Stimulated activated CD4-positive, alpha-beta T cell treated with anti-CD3 and anti-CD28 coated beads, Interleukin-4, amount 100 ng/mL, for 24 hours (primary cell): ENCODE measurements at places on chromosomes 16 and 17.

DNA sequence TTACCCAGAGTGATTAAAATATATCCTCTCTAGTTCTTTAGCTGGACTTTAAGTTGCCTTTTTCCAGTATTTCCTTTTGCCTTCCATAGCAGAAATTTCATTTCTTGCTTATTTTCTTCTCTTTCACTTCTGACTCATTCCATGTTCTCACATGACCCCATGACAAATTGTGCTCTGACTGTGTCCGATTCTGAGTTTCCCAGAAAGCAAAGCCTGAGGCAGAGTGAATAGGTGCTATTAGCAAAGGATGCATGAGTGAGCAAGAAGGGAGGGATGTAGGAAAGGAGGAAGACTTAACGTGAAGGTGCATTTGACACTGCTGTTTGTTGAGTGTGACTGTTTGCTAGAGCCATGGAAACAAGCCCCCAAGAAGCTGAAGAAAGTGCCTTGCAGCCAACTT is 82.6 kb upstream of the CNTNAP4 start:
- DNase-seq = no peak

DNA sequence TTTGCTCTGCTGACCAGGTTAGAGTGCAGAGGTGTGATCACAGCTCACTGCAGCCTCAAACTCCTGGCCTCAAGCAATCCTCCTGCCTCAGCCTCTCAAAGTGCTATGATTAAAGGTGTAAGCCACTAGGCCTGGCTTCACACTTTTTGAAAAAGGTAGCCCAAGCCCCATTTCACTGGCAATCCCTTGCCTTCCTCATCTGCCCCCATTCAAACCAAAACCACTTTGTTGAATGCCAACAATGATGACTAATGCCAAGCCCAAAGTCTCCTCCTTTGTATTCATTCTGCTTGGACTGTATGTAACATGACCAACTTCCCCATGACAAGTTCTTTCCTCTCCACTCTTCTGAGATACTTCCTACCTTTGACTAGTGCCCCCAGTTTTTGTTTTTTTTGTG is 33.1 kb downstream of the N4BP1 start:
- peak; percentile 34 for DNase-seq

- no peak for DNase-seq
Measured at GRCh38 chr17:68981288-68981687, 26.1 kb upstream of the ABCA8 start.

DNA sequence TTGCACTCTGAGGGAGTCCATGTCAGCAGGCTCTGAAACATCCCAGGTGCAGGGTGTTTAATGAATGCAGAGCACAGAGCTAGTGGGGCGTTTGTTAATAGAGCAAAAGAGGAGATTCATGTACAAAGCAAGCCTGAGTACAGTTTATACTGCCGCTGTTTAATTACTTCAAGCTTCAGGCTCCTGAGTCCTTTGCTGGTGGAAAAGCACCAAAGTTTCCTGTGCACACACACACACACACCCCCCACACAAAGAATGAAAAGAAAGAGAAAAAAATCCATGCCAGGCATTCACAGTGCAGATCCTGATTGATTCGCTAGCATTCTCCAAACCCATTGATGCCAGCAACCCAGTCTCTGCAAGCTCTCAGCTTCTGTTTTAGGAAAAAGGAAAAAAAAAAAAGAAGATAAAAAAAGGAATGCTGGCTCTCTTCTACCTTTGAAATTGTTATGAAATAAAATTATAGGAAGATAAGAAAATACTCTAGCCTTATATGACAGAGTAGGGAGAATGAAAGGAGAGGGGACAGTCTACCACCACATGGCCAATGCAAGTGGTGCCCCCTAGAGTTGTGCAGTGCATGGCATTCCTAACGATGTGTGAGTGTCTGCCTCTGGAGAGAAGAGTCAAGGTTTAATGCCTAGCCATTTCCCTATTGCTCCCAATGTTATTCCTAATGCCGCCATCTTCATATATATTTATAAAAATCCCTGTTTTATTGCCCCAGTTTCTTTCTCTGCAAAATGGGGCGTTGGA is 216.5 kb downstream of the TMEM114 start:
- DNase-seq = no peak

DNA sequence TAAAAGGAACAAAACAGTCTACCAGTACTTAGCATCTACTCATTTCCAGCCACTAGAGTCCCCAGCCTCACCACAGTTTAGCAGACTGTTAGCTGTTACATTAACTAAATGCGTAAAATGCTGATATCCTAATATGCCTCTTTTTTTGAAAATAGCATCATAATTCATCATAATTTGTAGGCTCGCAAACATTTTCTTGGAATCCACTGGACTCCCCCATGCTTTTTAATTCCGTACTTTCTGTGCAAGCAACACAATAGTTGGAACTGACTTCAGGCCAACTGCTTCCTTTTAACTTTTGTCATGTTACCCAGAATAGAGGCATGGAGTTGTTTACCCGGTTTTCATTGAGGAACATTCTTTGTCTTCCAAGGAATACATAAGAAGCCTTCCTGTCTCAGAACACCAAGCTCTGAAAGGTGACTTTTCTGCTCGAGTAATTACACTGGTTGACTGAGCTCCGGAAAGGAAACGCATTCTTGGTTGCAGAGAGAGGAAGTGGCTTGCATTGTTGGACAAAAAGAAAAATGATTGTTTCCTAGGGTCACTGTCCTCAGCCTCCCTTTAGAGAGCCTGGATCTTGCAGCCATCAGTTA is 30.9 kb upstream of the SEC14L1 start:
- DNase-seq = no peak

DNA sequence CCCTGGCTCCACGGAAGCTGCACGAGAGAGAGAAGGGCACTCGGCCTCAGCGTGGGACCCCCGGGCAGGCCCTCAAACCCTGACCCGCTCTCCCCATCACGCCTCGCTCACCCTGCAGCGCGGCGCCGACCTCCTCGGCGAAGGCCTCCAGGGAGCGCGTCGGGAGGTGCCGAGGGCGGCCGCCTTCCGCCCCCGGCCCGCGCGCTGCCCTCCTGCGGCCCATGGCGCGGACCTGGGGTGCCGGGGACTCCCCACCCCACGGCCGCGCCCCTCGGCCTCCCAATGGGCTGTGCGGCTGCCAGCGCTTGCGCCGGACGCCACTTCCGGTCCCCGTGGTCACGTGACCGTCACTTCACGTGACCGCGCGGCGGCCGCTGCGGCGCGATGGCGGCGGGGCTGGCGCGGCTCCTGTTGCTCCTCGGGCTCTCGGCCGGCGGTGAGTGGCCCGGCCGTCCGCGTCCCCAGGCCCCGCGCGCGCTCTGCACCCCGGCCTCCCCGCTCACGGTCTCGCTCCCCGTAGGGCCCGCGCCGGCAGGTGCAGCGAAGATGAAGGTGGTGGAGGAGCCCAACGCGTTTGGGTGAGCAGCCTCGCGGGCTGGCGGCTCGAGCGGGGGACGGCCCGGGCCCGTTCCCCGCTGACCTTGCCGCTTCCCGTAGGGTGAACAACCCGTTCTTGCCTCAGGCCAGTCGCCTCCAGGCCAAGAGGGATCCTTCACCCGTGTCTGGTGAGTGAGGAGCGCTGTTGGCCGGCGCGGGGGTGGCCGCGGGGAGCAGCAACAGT is at the start of the genes GNPTG and TSR3:
Gene GNPTG, plus strand, starts transcription at position 350 of the 781 bp plus-strand sequence. Its CDS starts 35 bp downstream, at position 385.
Gene TSR3, minus strand, starts transcription at position 297 of the 781 bp plus-strand sequence. Its CDS starts 74 bp downstream, at position 223.
- peak; percentile 85 for DNase-seq

GRCh38 chr17:16988749-16989229 is 16.9 kb upstream of the TNFRSF13B start:
- DNase-seq = no peak

- no peak for DNase-seq
Measured at GRCh38 chr16:5069048-5069447, 2.6 kb upstream of the ALG1 start.

DNA sequence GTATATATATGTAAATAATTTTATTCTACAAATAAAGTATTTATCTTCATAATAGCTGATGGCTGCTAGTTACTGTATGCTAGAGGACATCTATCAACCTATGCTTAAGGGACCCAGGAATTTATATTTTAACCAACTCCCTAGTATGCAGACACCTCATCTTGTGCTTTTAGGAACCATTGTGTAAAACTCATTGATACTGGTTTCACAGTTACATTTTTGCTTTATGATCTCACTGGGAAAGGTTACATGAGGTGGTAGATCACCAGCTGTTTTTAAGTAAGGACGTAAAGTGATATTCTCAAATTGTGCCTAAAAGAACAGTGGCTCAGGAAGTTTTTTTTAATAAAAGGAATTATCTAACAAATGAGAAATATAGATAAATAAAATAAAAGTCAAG is 56.4 kb downstream of the VMP1 start:
- no peak for DNase-seq

- DNase-seq = no peak
Measured at GRCh38 chr17:64747938-64748540, 85.9 kb upstream of the SMURF2 start.

- no peak for DNase-seq
Measured at GRCh38 chr17:41010441-41010840, 1.5 kb upstream of the KRTAP3-1 start.

GRCh38 chr17:65527857-65528591 is 33.4 kb downstream of the AXIN2 start:
- DNase-seq = no peak

GRCh38 chr17:79391376-79392233 is 219.2 kb downstream of the RBFOX3 start:
- peak; percentile 75 for DNase-seq

DNA sequence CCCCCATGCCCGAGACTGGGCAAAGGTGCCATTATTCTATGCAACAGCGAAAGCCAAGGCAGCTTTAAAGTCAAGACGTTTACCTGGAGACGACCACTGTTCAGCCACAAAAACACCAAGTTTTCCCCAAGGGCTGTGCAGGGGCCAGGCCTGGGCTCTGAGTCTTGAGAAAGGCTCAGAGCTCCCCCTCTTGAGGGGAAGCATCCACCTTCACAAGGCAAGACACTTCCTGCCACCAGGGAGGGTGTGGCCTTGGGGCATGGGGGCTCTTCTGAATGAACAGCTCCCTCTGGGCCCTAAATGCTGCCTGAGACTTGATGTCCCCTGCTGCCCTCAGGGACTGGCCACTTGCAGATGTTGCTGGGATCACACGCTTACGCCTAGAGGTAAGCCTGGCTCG is 26.5 kb downstream of the PDIA2 start:
- DNase-seq = no peak

GRCh38 chr16:73150786-73151185 is 102.9 kb upstream of the ZFHX3 start:
- no peak for DNase-seq

- no peak for DNase-seq
Measured at GRCh38 chr16:11323551-11324336, 21.5 kb upstream of the RMI2 start.

- no peak for DNase-seq
Measured at GRCh38 chr17:80154166-80154565, 7.2 kb upstream of the EIF4A3 start.

GRCh38 chr17:62692721-62693431 is 65.4 kb downstream of the MRC2 start:
- peak; percentile 13 for DNase-seq

GRCh38 chr16:12149971-12150370 is 173.4 kb downstream of the SNX29 start:
- DNase-seq = no peak

GRCh38 chr17:74814453-74814852 is 38.3 kb upstream of the NAT9 start:
- DNase-seq = no peak

- DNase-seq = no peak
Measured at GRCh38 chr17:39600288-39600996, 7.3 kb downstream of the NEUROD2 start.

DNA sequence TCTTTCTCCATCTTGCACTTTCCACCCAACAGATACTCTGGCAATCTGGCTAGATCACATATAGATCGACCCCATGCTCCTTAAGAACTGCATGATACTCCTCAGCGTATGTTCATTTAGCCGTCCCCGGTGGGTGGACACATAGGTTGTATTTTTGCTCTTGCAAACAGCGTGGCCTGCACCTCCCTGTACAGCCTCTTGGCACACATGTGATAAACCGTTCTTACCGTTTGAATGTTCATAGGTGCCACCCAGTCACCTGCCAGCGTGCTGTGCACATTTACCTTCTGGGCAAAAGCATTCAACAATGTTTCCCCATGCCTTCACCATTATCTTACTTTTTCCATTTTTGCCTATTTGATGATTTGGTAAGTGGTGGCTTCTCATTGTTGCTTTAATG is 6.2 kb downstream of the TNP2 start:
- no peak for DNase-seq

- DNase-seq = no peak
Measured at GRCh38 chr17:59534583-59534982, 30.8 kb upstream of the DHX40 start.

GRCh38 chr16:89338863-89339262 is 121.4 kb downstream of the ZNF778 start:
- no peak for DNase-seq

DNA sequence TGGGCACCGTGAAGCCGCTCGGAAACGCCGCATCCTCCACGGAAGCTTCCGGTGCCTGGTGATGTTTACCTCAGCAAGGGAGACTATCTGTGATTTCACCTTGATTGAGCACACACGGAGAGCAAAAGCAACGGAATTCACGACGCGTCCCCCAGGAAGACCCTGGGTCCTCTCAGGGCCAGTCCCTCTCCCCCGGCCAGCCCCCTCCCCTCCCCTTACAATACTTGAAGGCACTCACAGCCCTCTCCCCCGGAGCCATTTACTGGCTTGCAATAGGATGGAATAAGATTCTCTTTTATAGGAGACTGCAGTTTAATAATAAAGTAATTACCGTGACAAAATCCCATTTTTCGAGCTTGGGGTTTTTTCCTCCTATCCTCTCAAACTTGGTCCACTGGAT is 104.7 kb downstream of the ENGASE start:
- no peak for DNase-seq
